Left lung (tissue), 14 donors: ENCODE measurements at places on chromosomes 16 and 17. TPM values are rescaled to one million over a fixed set of nuclear protein-coding genes. Genes with fewer than 3 reads are reported as not detected.
A peak's percentile ranks its signal among the peaks of the same experiment; 100 is the strongest.

The CLEC3A gene
- not detected for total RNA-seq

The PDK2 gene
- 32.0 TPM for total RNA-seq

The PRKCB gene
- 13.5 TPM for total RNA-seq

The SNX20 gene
- total RNA-seq = 6.4 TPM

The CDT1 gene
- total RNA-seq = 14.5 TPM

The TERB1 gene
- total RNA-seq = not detected

The FUS gene
- 259 TPM for total RNA-seq

DNA sequence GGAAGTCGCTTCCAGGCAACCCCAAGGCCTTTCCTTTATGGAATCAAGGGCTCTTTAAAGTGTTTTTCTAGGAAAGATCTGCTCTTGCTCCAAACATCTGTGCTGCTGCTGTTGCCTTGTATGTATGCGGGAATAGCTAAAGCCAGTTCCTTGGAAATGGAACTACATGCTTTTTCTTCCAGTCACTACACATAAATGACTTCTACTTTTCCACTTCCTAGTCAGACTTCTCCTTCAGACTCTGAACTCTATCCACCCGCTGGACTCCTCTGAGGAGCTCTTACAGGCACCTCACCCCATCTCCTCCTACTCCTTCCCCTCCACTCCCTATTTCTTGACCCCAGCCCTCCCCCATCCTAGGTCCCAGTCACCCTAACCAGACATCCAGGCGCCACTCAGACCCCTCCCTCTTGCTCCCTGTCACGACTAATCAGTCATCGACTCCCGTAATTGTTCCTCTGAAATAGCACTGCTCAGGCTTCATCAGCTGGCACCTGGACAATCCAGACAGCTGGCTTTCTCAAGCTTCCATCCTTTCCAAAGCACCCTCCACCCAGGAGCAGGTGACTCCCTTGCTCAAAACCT, 15.0 kb upstream of the PEMT start:
- no peaks in the 10 kb centered on the region for H3K27me3 ChIP-seq
- peak overlapping the region; percentile 21 for H3K27ac ChIP-seq
- no peak overlapping the region for H3K4me3 ChIP-seq
- DNase-seq = no peak
- H3K4me1 ChIP-seq = peaks cover 14% of the 10 kb centered on the region
- no peaks in the 10 kb centered on the region for H3K36me3 ChIP-seq

GRCh38 chr17:48850792-48851323, 20.0 kb downstream of the CALCOCO2 start:
- H3K27ac ChIP-seq = no peak overlapping the region
- no peaks in the 10 kb centered on the region for H3K27me3 ChIP-seq
- DNase-seq = no peak
- H3K4me1 ChIP-seq = no peaks in the 10 kb centered on the region
- peaks cover 98% of the 10 kb centered on the region for H3K36me3 ChIP-seq

- H3K36me3 ChIP-seq = no peaks in the 10 kb centered on the region
- no peaks in the 10 kb centered on the region for H3K4me1 ChIP-seq
- no peak overlapping the region for H3K27ac ChIP-seq
These were observed 13.1 kb upstream of the ABCC3 start for GRCh38 chr17:50621574-50622031.

- H3K36me3 ChIP-seq = no peaks in the 10 kb centered on the region
- no peak overlapping the region for H3K4me3 ChIP-seq
- H3K27ac ChIP-seq = no peak overlapping the region
- no peaks in the 10 kb centered on the region for H3K4me1 ChIP-seq
These were observed 391.6 kb downstream of the CDH11 start for GRCh38 chr16:64730261-64730660.

DNA sequence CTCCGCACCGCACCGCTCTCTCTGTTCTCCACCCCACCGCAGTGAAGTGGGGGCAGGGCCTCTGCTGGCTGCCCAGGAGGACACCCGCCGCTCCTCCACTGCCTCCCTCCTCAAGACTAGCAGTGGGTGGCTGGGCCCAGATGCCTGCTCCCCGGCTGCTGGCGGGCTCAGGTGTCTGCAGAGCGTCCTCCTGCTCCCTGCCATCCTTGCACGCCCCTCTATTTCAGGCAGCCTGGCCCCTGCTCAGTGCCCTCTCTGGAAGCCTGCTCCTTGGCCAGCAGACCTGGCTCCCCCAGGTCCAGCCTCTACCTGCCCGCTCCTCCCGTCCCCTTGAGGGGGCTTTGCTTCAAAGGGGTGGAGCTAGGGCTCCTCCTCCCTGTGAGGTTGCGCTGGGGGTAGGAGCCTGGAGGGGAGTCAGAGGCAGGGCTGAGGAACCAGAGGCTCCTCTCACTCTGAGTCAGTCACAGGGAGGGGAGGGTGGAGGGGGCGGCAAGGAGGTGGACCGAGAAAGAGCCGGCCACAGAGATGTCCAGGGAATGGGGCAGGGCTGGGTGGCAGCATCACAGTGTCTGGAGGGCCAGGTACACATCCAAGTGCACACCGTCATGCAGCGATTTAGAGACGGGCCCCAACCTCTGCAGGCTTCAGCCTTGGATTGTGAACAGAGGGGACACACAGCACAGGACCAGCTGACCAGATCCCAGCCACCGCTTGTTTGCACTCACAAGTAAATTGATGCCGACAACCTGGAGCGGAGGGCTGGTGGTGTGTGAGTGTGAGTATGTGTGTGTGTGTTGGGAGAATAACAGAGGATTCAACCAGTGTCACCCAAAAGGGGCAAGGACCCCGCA, 9.8 kb upstream of the TMEM92 start:
- H3K27me3 ChIP-seq = no peaks in the 10 kb centered on the region
- H3K36me3 ChIP-seq = no peaks in the 10 kb centered on the region
- no peak for DNase-seq
- H3K27ac ChIP-seq = no peak overlapping the region
- H3K4me1 ChIP-seq = peaks cover 15% of the 10 kb centered on the region

GRCh38 chr17:45110676-45111611, 21.4 kb downstream of the PLCD3 start:
- H3K4me3 ChIP-seq = no peak overlapping the region
- H3K4me1 ChIP-seq = no peaks in the 10 kb centered on the region
- H3K27ac ChIP-seq = no peak overlapping the region
- no peak for DNase-seq
- no peaks in the 10 kb centered on the region for H3K27me3 ChIP-seq
- H3K36me3 ChIP-seq = peaks cover 40% of the 10 kb centered on the region

DNA sequence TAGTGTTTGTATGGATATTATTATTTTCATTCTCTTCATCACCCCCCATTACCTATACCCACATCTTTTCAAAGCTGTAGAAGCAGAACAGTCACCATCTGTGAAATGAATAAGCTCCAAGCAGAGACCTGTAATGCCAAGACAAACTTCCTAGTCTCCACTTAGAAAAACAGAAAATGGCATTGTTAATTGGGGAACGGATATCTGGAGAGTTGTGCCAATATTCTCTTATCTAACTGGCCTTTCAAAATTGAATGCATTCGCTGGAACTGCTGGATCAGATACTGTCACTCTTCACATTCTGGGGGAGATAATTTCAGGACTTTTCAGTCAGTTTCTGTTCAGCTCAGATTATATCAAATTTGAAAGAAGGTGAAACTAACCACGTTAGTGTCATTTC, 464.4 kb upstream of the GOT2 start:
- H3K4me3 ChIP-seq = no peak overlapping the region
- no peaks in the 10 kb centered on the region for H3K27me3 ChIP-seq
- H3K27ac ChIP-seq = no peak overlapping the region
- DNase-seq = no peak

GRCh38 chr17:48791128-48792032, 25.6 kb downstream of the TTLL6 start:
- no peaks in the 10 kb centered on the region for H3K36me3 ChIP-seq
- no peak overlapping the region for H3K27ac ChIP-seq
- DNase-seq = peak; percentile 85
- peaks cover 37% of the 10 kb centered on the region for H3K27me3 ChIP-seq

DNA sequence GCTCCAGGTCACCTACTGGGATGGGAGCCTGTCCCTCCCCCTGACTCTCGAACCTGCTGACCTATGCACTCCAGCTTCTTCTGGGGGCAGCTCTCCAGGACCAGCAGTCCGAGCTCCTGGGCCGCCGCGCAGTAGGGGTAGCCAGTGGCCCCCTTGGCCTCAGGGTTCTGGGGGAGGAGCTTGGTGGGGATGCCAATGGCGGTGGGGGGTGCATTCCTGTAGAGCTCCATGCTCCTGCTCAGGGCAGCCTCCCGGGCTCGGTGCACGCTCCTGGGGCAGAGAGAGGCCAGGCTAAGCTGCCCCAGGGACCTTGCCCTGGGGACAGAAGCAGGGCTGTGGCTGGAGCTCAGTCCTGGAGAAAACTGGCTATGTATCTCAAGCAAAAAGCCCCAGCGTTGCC, 7.7 kb upstream of the SPATA2L start:
- H3K4me1 ChIP-seq = peaks cover 9% of the 10 kb centered on the region
- no peak overlapping the region for H3K27ac ChIP-seq
- H3K4me3 ChIP-seq = no peak overlapping the region
- no peak for DNase-seq
- peaks cover 16% of the 10 kb centered on the region for H3K27me3 ChIP-seq
- no peaks in the 10 kb centered on the region for H3K36me3 ChIP-seq

DNA sequence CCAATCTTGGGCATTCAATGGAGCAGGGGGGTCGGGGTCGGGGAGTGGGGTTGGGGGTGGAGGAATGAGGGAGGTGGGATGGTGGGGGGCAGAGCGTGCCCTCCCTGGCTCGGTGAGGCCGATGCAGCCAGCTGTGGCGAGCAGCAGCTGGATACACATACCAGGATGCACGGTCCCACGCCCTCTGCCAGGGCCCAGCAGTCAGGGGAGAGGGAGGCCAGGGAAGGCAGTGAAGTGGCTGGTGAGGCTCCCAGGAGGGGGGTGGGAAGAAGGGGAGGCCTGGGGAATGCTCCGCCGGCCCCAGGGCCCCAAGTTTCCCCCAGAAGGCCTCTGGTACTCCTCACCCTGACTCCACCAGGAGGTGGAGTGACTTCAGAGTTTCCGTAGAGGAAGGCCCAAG, 77.6 kb upstream of the LHX1 start:
- H3K27ac ChIP-seq = no peak overlapping the region
- H3K36me3 ChIP-seq = no peaks in the 10 kb centered on the region
- H3K4me3 ChIP-seq = no peak overlapping the region
- peaks cover 70% of the 10 kb centered on the region for H3K27me3 ChIP-seq
- DNase-seq = no peak

- no peak overlapping the region for H3K27ac ChIP-seq
- no peak overlapping the region for H3K4me3 ChIP-seq
These were observed 47.7 kb upstream of the ZNF750 start for GRCh38 chr17:82887255-82888164.

DNA sequence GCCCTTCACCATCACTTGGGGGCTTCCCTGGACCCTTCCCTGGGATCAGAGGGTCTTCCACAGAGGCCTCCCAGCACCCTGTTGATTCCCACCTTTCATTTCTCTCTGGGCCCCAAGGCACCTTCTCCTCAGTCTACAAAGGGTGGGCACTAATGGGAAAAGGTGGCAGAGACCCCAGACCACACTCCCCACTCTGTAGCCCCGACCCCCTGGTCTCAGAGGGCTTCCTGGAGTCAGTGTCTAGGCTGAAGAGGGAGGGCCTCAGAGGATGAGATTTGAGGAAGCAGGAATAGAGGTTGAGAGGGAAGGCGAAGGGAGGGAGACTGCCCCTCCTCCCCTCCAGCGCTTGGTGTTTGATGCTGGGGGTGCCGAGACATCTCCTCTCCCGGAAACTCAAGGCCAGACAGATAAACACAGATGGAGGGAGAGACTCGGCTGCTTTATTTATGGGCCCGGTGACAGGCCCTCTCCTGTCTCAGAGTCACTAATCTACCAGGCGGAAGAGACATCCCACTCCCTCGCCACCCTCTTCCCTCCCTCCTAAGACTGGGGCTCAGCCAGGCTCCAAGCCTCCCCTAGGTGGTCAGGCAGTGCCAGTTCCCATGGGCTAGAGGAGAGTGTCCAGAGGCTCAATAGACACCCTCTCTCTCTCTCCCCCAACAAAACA, 18.5 kb upstream of the SP2 start:
- no peak for DNase-seq
- H3K27me3 ChIP-seq = peaks cover 27% of the 10 kb centered on the region
- H3K36me3 ChIP-seq = no peaks in the 10 kb centered on the region
- H3K4me1 ChIP-seq = no peaks in the 10 kb centered on the region
- H3K27ac ChIP-seq = no peak overlapping the region
- no peak overlapping the region for H3K4me3 ChIP-seq

- peak overlapping the region; percentile 80 for H3K27ac ChIP-seq
- H3K27me3 ChIP-seq = no peaks in the 10 kb centered on the region
- DNase-seq = no peak
- peak overlapping the region; percentile 91 for H3K4me3 ChIP-seq
These were observed 1.4 kb downstream of the MPG start for GRCh38 chr16:79151-80054.

GRCh38 chr16:11585460-11586377, 1.0 kb downstream of the LITAF start:
- peak overlapping the region; percentile 62 for H3K4me3 ChIP-seq
- peak overlapping the region; percentile 93 for H3K27ac ChIP-seq
- peaks cover 9% of the 10 kb centered on the region for H3K4me1 ChIP-seq
- no peaks in the 10 kb centered on the region for H3K36me3 ChIP-seq
- peaks cover 20% of the 10 kb centered on the region for H3K27me3 ChIP-seq

- no peaks in the 10 kb centered on the region for H3K36me3 ChIP-seq
These were observed 78.5 kb upstream of the BCAR1 start for GRCh38 chr16:75329943-75330342.

DNA sequence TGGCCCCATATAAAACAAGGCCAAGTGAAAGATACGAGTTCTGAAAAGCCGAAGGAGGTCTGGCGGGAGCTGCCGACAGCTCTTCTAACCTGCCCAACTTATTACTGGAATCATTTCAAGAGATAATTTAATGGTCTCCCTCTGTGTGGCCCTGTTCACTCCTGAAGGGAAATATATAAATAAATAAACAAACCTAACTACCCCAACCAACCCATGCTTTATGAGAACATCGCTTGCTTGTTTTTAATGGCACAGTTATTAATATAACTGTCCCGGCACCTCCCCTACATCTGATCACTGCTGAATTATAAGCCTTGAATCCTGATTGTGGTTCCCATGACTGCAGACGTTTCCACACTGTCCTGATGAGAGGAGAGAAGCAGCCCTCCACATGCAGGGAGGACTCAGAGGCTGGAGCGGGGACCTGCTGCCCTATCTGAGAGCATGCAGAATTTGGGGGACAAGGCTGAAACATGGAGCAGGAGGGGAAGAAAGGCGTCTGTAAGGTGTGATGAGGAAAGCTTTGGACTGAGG, 22.2 kb downstream of the CDK5RAP3 start:
- H3K4me3 ChIP-seq = no peak overlapping the region
- peaks cover 32% of the 10 kb centered on the region for H3K27me3 ChIP-seq
- H3K36me3 ChIP-seq = no peaks in the 10 kb centered on the region
- H3K4me1 ChIP-seq = no peaks in the 10 kb centered on the region

- H3K27me3 ChIP-seq = no peaks in the 10 kb centered on the region
- no peak for DNase-seq
- H3K27ac ChIP-seq = no peak overlapping the region
- no peaks in the 10 kb centered on the region for H3K36me3 ChIP-seq
These were observed 24.8 kb downstream of the KLHDC4 start for GRCh38 chr16:87740909-87741424.

- H3K27ac ChIP-seq = peak overlapping the region; percentile 65
- DNase-seq = no peak
- H3K27me3 ChIP-seq = peaks cover 6% of the 10 kb centered on the region
- no peak overlapping the region for H3K4me3 ChIP-seq
These were observed 5.7 kb downstream of the CCR7 start for GRCh38 chr17:40559564-40559916.
